Stomach (tissue), 19 donors: ENCODE measurements at places on chromosomes 7 and 10. TPM values are rescaled to one million over a fixed set of nuclear protein-coding genes. Genes with fewer than 3 reads are reported as not detected.

Gene NUTM2A
- 7.0 TPM for total RNA-seq

Gene HGF
- 7.4 TPM for total RNA-seq

GRCh38 chr10:103481974-103482531 lies 3.0 kb upstream of the CALHM3 start:
- H3K4me1 ChIP-seq, result no peaks in the 10 kb centered on the region
- DNase-seq, result peak; percentile 83
- peaks cover 6% of the 10 kb centered on the region for H3K27me3 ChIP-seq
- H3K36me3 ChIP-seq, result no peaks in the 10 kb centered on the region
- no peak overlapping the region for H3K27ac ChIP-seq

Gene CLCN1
- total RNA-seq, result not detected

Gene GSTO1
- total RNA-seq, result 40.8 TPM

DNA sequence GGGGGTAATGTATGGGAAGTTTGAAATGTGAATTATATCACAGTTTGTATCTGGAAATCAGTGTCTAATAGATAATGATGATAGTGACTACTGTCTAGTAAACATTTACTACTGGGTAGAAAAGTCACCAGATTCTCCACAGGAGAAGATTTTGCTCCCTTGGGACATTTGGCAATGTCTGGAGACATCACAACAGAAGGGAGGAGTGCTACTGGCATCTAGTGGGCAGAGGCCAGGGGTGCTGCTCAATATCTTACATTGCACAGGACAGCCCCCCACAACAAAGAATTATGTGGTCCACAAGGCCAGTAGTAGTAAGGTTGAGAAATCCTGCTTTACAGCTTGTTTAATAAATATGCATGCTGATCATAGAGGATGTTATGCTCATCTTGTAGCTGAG lies 92.3 kb upstream of the PRPS1L1 start:
- H3K27ac ChIP-seq, result no peak overlapping the region
- no peaks in the 10 kb centered on the region for H3K36me3 ChIP-seq
- no peaks in the 10 kb centered on the region for H3K27me3 ChIP-seq
- no peak overlapping the region for H3K4me3 ChIP-seq
